NCI-H2029 treated with DMSO at 0.1 percent for 48 hours (cell line): ENCODE measurements at places on chromosomes 12 and 14.

DNA sequence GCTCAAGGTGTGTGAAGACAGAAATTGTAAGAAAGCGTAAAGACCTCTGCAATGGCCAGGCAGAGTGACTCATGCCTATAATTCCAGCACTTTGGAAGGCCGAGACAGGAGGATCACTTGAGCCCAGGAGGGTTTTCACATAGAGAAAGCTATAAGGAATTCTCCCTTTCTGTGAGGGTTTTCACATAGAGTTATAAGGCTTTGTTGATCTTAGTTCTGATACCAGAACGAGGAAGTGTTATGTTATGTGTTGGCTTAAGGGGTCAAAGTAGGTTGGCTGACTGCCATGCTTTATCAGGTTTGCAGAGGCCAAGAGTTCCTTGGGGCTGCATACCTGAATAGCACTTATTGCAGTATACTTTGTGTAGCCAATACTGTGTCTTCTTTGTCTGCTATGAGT is 139.1 kb downstream of the ERC1 start:
- DNase-seq: peak; percentile 35

GRCh38 chr14:105711044-105711620 is 184.7 kb downstream of the TMEM121 start:
- no peak for DNase-seq

DNA sequence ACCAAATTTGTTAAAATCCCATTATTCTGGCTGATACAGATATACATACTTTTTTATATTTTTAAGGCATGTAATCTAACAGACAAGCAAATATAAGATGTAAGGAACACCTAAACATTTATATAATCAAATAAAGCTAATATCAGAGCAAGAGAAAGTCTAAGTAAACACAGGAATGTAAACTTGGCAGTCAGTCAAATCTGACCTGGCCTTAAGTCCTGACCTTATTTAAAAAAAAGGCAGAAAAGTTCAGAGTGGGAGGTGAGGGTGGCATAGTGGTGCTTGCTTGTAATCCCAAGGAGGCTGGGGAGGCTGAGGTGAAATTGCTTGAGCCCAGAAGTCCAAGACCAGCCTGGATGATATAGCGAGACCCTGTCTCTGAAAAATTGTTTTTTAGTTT is 152.6 kb downstream of the DERA start:
- DNase-seq: no peak

GRCh38 chr14:53354336-53354735 is 201.2 kb upstream of the DDHD1 start:
- DNase-seq: no peak

- DNase-seq: no peak
Measured at GRCh38 chr12:124681779-124682391, 114.5 kb upstream of the NCOR2 start.

GRCh38 chr14:64510825-64511671 is 6.5 kb downstream of the ZBTB1 start:
- peak; percentile 3 for DNase-seq

DNA sequence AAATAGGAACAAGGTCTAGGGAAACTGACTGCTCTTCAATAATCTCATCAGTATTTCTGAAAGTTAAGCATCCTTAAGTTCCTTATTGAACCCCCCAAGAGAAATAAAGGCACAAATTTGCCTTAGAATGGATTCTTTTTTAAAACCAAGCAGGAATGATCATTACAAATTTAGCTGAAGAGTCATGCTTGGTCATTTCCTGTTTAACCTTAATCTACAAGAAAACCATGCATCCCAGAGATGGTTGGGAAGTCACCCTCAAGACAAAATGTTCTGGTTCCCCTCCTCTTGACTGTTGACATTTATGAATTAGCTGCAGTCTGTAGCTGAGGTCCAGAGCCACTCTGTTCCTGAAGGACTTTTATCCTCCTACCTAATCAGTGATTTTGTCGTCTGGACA is 291.8 kb upstream of the G2E3 start:
- DNase-seq: no peak

- DNase-seq: no peak
Measured at GRCh38 chr12:56159482-56160192, 1.5 kb downstream of the MYL6 start.

GRCh38 chr12:53550595-53550994 is 43.3 kb upstream of the NPFF start:
- no peak for DNase-seq

- DNase-seq: no peak
Measured at GRCh38 chr12:20493934-20494333, 125.6 kb downstream of the PDE3A start.

- no peak for DNase-seq
Measured at GRCh38 chr12:124848621-124849380, 14.9 kb downstream of the SCARB1 start.

DNA sequence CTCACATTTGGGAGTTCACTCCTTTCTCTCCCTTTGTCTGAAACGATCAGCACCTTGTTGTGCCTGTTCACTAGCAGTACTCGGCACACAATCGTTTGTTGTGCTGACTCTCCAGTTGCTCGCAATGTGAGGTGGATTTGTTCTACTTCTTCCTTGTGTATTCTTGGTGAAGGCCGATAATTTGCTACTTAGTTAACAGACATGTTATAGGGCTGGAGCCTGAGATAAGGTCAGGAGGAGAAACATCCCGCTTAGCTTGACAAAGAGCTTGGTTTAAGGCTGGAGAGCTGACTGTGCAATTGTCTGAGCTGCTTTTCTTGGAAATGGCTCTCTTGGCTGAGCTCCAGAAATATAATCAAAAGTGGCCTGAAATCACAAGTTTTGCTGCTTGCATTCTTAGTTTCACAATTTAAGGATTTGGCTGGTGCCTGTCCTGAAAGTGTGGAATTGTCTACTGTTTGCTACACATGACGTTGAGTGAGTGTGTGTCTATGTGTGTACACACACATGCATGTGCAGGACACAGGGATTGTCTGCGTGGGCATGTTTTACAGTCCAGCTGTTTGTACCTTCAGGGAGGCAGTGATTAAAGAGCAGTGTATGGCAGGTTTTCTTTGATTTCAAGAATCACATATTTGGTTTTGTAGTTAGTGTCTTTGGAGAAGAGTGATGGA is 77.7 kb downstream of the ARF6 start:
- DNase-seq: peak; percentile 93

DNA sequence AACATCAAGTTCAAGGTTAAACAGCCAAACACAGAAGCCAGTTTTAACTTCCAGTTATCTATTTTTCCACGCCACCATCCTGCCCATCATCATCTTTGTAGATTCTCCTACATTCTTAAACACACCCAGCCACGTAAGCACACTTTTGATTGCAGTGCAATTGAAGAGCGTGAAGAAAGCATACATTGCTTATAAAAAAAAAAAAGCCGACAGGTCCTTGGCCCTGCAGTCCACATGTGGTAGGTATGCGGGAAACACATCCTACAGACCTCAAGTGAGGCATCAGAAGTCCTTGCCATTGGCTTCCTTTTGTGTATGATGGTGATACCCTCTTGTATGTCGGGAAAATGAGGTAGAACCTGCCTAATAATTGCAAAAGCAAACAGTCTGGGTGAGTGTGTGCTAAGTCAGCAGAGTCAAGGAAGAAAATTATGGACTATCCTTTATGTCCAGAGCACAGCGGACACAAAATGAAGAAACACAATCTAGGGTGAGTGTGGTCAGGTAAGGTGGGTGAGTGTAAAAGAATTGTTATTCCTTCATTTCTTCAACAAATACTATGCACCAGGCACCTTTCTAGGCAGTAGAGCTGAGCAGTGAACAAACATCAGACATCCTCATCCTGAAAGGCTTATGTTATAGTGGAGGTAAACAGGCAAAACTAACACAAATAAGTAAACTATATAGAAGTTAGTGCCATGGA is 51.5 kb downstream of the EID3 start:
- DNase-seq: no peak

DNA sequence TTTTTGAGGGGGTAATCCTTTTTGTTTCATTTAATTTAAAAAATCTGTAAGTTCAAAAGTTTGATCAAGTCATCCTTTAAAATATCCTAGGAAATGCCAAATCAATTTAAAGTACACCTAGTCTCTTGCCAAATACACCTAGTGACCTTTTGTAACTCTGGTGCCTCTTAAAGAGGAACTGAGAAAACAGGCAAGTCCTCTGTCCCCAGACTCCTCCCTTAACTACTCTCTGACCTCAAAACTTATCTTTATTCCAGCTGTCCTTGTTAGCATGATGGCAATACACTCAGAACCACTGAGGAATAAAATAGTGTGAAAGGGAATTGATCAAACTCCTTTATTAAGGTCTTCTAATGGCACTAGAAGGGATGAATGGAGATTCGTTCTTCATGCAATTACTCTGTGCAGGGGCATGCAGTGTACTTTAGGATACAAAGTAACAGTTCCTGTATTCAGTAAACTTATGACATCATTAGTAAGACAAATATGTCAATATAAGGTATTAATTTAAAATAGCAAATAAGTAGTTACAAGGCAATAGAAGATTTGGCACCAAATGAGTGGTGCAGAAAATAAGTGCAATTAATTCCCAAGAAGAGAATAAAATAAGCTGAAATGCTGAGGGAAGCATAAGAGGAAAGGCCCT is 3.3 kb downstream of the FAR2 start:
- DNase-seq: no peak

GRCh38 chr12:12665194-12665593 is 30.8 kb downstream of the GPR19 start:
- DNase-seq: no peak

DNA sequence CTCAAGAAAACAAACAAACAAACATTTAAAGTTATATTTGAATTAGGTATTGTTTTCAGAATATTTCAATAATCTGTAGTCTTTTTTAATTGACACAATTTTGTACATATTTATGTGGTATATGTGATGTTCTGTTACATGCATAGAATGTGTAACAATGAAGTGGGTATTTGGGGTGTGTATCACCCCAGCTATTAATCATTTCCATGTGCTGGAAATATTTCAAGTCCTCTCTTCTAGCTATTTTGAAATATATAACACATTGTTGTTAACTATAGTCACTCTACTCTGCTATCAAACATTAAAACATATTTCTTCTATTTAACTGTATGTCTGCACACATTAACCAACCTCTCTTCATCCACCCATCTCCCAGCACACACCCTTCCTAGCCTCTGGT is 32.0 kb upstream of the SIX1 start:
- no peak for DNase-seq

DNA sequence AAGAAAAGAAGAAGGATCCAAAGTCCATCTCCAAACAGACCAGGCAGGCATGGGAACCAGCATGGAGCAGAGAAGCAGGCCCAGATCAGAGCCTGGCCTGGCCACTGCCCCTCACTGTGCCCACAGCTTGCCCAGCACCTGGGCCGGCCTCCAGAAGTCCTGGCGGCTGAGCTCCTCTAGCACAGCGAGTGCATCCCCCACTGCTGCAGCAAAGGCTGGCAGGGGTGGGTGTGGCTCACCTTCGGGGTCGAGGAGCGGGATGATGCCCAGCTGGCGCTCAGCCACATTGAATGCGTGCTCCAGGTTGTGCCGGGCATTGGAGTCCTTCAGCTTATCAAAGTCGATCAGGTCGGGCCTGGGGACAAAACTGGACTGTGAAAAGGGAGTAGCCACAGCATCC is 78.7 kb downstream of the SPTB start:
- no peak for DNase-seq

- DNase-seq: no peak
Measured at GRCh38 chr12:22687361-22688076, 62.5 kb downstream of the ETNK1 start.

- DNase-seq: no peak
Measured at GRCh38 chr14:29097476-29097875, 330.9 kb downstream of the FOXG1 start.

DNA sequence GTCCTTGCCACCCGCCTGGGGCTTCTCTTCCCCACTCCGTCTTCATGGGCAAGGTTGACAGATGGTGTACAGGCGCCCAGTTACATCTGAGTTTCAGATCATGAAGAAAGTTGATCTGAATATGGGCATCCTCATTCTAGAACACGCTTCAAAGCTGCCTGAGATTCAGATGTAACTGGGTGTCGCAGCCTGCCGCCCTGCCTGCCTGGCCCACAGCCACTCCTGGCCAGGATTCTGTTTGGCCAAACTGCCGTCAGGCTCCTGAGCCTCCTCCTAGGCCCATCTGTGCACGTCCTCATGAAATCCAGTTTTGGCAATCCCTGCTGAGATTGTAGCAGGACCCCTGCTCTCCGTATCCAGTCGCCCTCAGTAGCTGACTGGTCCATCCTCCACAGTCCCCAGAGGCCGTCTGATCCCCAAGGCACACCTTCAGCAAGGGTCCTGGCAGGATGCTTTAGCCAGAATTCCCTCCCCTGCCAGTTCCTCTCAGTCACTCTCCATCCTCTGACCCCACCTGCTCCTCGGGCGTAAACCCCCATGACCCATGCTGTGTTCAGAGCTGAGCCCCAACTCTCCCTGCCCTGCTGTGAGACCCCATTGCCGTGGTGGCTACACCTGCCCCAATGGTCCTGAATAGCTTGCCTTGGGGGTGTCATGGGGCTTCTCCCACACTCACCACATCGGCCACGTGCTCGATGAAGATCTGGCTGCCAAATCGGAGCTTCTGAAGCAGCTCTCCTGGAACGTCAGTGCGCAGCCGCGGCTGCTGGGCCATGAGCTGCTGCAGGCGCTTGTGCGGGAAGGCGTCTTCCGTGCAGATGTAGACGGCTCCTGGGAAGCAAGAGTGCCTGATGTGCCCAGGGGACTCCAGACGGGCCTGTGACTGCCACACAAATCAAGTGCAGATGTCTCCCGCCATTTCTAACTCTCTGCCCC is 12.5 kb downstream of the XRCC3 start:
- DNase-seq: no peak

DNA sequence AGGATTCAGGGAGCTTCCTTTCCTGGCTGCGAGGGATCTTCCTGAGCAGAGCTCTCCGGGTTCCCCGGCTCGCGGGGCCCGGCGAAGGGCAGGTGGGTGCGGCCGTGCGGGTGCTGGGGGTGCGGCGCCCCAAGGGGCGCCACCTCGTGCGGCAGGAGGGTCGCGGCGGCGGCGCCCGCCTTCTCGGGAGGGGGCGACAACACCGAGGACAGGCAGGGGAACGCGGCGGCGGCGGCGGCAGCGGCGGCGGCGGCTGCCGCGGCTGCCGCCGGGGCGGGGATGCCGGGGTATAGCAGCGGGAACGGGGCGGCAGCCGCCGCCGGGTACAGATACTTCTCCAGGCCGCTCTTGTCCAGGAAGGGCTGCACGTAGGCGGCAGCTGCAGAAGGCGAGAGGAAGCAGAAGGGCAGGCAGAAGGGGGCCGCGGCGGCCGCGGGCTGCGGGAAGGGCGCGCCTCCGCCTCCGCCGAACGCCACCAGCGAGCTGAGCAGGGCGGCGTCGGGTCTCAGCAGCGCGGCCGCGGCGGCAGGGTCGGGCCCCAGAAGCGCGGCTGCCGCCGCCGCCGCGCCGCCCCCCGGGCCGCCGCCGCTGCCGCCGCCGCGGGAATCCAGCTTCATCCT is 2.7 kb downstream of the BHLHE41 start:
- no peak for DNase-seq
